ENCODE measurements at places on chromosomes 4 and X.

DNA sequence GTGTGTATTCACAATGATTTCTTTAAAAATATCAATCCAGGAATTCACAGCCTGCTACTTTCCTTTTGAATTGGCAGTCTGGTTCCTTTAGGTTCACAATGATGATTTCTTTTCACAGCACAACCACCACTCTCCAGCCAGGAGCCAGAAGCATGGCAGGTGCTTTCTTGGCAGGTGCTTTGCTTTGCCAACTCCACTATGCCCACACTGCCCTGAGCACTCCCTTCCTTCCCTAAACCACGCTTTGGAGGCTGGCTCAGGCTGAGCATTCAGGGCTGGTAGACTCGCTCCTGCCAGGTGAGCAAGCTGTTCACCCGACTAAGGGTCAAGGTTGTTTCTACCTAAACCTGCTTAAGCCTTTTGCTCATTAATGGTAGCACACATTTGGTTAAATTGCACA is 184.5 kb downstream of the SH3KBP1 start:
- DNase-seq, result no peak

- no peak for DNase-seq
Observed at GRCh38 chrX:66015152-66015831, 24.6 kb downstream of the VSIG4 start.

DNA sequence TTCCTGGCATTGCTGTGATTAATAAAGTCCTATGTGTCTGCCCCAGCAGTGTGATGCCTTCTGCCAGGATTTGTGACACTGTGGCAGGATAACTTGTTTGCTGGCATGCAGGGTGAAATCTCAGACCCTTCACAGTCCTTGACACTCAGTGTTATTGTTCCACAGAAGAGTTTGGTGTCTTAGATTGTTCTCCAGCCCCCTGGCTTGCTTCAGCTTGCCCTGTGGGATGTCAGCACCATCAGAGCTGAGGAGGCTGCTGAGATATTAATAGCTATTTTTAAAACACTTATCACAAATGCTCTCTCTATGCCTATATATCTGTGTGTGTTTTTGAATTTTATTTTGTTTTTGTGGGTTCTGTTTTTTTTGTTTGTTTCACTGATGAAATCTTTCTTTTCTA is 136.9 kb downstream of the TSPAN5 start:
- no peak for DNase-seq

- peak; percentile 50 for DNase-seq
Observed at GRCh38 chrX:19840899-19841648, 46.3 kb downstream of the SH3KBP1 start.

GRCh38 chr4:145107126-145107525 is 9.0 kb downstream of the ABCE1 start:
- DNase-seq, result no peak

DNA sequence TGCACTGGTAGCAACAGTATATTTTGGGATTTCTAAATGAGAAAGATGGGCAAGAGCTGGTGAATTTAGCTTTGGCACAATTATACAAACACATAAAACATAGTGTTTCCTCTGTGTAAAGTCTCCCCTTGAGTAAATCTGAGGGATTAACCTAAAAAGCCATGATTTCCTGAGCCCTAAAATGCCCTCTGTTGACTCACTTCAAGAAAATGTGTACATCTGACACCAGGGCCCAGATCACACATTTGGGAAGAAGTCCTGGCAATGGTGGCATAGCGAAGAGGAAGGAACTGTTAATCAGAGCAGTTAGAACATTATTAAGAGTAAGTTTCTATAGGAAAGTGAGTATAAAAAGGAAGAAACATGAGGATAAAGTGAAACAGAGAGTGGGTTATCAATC is 338.5 kb downstream of the SPOCK3 start:
- no peak for DNase-seq

GRCh38 chr4:87278335-87278794 is 44.3 kb downstream of the HSD17B13 start:
- DNase-seq, result no peak

GRCh38 chr4:137754652-137755471 is 222.6 kb upstream of the PCDH18 start:
- DNase-seq, result peak; percentile 79

GRCh38 chr4:47836641-47837093 is 1.2 kb downstream of the CORIN start:
- DNase-seq, result peak; percentile 69

DNA sequence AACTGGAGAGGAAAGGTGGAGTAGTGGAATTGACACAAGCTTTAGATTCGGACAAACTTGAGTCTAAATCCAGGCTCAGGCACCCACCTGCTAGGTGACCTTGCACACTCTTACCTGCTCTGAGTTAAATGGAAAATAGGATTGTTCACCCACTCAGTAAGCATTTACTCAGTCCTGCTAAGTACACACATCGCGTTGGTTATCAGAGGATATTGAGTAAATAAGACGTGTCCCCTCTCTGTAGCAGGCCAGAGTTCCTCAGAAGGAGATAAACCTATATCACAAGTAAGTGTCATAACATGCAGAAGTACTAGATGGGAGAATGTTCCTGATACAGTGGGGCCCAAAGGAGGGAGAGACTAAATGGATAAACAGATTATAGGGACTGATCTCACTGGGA is 117.7 kb downstream of the SMIM20 start:
- no peak for DNase-seq

DNA sequence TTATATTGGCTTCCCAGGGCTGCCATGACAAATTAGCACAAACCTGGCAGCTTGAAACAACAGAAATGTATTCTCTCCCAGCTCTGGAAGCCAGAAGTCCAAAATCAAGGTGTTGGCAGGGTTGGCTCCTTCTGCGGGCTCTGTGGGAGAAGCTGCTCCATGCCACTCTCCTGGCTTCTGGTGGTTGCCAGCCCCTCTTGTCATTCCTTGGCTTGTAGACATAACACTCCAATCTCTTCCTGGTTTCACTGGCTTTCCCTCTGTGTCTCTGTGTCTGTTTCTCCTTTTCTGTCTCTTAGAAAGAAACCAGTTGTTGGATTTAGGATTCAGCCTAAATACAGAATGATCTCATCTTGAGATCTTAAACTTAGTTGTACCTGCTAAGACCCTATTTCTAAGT is 85.5 kb downstream of the USP46 start:
- no peak for DNase-seq

GRCh38 chr4:57068237-57068981 is 41.8 kb downstream of the IGFBP7 start:
- DNase-seq, result no peak

DNA sequence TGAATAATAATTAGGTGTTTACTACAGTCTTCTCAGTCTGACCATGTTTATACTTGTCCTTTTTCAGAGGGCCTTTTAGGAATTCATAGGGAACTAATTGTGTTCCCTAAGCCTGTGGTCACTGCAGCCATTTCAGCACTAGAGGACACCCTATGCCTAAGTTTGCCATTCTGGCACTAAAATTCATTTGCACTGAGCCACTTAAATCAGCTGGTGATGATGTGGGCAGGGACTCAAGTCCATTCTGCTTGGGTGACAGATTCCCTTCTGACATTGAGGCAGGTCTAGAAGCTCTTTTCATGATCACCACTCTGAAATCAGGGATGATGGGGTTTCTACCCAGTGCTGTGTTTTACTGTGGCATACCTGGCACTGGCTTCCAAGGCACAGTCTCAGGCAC is 1178.9 kb upstream of the DIAPH2 start:
- no peak for DNase-seq

DNA sequence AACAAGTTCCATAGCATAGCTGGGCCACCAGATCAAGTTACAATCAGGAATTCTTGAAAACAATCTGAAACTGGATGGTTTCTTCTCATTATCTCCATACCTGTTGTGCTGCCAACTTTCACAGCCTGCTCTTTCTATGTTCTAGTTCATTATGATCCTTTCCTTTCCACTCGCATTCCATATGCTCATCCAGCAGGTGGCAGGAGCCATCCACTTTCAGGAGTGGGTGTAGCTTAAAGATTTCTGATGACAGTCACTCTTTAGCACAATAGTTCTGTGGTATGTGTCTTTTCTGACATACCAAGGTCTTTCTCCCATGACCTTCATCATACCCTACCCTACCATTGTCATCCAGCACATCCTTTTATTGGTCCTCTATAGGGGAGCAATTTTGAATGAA is 46.4 kb downstream of the PAGE2 start:
- no peak for DNase-seq

DNA sequence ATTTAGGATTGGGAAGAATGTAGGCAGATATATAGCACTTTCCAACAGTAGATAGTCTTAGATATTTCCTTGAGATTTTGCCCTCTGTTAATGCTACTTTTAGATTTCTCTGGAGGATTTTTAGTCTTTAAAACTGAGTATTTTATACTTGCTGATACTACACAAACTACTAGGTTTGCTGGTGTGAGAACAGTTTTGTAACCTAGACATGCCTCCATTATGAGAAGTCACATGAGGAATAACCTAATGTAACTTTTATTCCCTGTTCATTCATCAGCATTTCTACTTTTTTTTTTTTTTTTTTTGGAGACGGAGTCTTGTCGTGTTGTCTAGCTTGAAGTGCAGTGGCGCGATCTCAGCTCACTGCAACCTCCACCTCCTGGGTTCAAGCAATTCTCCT is 137.2 kb downstream of the RAPGEF2 start:
- DNase-seq, result no peak

- DNase-seq, result no peak
Observed at GRCh38 chr4:124854968-124855367, 142.4 kb upstream of the ANKRD50 start.

DNA sequence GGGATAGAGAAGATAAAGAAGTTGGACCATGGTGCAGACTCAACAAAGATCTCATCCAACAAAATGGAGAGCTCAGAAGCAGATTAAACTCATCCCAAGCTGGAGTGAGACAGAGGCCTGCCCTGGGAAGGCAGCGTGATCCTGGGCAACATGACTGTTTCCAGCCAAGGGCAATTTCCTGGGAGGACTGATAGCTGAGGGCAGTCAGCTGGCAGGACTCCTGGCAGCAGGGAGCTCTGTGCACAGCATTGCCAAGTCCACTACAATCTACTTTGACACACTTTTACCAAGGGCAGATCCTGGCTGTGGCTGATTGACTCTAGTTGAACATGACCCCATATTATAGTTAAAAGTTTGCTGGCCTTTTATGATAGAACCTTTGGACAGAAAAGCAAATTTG is 357.3 kb upstream of the RASGEF1B start:
- peak; percentile 51 for DNase-seq

GRCh38 chrX:41688156-41688555 is 617 bp upstream of the GPR34 start:
- no peak for DNase-seq

DNA sequence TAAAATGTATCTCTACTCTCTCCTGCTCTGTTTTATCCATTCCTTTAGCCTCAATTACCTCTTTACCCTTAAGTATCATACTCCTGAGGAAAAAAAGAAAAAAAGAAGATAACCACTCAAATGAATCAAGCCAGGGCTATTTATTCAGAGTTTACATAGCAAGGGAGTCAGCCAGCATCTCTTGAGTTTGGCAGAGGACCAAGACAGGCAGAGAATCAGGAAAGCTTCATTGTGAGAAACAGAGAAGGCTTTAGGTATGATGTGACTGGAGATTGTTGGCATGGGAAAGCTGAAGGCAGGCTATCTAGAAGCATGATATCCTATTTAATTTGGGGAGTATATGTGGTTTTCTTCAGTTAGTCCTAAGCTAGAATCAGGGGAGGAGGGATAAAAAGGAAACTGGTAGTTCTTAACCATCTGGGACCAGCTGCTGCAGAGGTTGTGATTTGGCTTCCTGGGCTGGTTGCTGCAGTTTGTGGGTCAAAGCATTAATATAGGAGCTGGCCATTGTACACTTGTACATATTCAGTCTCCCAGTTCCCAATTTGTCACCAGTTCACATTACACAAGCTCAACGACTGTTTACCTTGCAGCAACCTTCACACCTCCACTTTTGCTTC is 11.2 kb downstream of the APELA start:
- DNase-seq, result no peak

- no peak for DNase-seq
Observed at GRCh38 chr4:107799669-107800450, 24.9 kb upstream of the SGMS2 start.

GRCh38 chrX:65532016-65532415 is 2.6 kb downstream of the LAS1L start:
- DNase-seq, result peak; percentile 5

- peak; percentile 98 for DNase-seq
Observed at GRCh38 chr4:10106421-10107039, 10.1 kb downstream of the WDR1 start.

DNA sequence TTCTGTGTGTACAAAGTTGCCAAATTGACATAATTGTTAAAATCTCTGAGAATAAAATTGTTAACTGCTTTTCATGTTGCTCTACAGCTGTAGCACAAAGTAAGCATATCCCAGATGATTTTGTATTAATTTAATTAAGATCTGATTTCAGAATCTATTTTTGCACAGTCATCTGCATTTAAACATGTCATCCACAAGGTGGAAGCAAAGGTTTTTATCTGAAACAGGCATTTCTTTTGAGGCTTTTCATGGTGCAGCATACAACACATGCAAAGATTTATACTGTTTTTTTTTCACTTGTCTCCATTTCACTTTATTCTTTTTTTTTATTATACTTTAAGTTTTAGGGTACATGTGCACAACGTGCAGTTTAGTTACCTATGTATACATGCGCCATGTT is 51.2 kb downstream of the GC start:
- peak; percentile 8 for DNase-seq

- DNase-seq, result no peak
Observed at GRCh38 chr4:150268444-150268843, 190.2 kb downstream of the DCLK2 start.

DNA sequence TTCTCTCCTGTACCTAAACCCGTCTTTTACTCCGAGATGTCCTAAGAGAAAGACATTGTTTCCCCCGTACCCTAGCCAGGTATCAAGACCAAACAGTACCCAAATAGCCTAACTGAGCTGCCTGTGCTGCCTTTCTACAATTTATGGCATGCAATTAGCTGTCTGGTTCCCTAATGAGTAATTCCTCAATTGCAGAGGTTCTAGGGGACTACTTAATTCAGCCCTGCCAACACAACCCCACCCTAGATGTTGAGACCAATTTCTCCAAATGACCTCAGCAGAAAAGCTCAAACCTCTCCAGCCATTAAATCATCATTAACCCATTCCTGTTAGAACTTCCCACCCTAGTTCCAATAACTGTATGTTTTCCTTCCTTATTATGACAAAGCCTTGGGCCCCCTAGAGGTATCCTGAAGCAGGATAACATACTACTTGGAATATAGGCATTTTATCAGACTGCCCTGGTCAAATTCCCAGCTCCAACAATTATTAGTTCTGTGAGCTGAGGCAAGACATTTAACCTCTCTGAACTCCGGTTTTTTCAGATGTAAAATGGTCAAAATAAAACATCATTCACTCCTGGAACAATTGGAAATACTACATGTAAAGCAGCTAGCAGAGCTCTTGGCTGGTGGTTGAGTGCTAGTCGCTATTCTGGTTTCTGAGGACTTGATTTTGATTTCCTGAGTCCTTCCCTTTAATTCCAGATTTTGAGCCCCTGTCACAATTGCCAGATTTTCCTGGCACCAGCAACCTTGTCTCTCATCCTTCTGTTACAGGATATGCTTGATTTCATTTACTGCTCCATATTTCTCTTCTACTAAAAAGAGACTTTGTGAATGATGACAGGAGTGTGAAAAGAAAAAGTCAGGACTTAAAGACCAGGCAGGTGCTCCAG is 244.6 kb upstream of the TENM3 start:
- DNase-seq, result no peak

- DNase-seq, result peak; percentile 60
Observed at GRCh38 chrX:281166-281999, at the start of gene PLCXD1. PLCXD1 (plus strand) TSS chrX:281381; CDS start chrX:284188, 2,807 bp downstream.

All from NCI-H226 (cell line).